KG1 (cell line): ENCODE measurements at places on chromosomes 7 and 10.

DNA sequence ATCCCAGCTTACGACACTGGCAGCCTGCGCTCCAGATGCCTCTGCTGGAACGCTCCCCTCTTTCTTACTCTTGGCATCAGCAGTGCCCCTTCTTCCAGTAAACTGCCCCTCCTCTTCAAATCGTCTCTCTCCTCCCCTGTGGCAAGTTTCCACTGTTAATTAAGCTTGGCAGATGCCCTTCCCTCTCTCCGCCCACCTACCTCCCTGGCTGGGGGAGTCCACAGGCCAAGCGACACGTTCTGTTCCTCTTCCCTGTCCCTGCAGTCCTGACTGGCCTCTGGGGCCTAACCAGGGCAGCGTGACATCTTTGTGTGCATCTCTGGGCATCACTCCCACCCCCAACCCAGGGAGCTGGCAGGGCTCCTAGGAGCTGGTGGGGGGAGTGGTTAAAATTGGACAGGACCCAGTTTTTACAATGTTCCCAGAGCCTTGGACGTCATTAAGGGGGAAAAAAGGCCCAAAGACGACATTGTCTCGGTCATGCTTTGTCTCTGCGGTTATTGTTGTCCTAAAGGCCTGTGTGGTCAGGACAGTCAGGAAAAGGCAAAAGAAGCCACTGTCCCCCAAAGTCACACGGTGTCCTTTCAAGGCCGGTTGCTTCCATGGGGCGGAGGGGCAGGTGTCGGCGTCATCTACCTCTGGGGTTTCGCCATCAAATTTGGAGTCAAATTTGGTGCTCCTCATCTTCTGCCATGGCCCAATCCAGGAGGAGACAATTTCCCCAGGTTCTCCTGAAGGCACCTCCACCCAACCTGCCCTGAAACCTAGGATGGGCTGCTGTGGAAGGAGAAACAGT, 54.2 kb downstream of the DLG5 start:
- no peak for DNase-seq

DNA sequence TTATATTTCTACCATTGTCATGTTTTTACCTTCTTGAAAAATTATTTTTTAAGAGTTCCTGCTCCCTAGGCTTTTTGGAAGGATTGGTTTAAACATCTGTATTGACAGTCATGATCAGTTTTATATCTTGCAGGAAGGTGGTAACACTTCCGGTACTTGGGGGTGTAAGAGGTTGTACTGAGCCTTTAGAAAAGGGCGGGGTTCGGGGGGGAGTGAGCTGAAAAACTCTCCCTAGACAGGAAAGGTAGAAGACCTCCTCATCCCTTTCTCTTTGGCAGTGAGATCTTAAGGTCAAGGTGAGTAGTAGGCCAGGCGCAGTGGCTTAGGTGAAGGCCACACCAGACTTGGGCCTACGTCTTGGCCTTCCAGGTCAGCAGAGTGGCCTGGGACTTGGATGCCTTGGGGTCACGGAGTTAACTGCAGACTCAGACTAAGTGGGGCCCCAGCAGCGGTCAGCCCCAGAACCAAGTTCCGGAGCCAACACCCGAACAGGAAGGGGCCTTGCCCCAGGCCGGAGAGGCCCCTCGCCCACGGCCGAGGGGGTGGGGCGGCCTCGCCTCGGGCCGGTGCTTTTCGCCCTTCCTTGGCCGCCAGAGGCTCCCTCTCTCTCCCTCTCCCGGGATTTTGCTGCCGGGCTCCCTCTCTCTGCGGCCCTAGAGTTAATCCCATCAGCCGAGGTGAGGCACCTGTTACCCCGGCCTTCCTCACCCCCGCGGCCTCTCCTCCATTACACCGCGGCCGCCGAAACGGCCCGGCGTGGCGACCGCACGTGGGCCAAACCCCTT, at the start of gene PPP1R9A:
PPP1R9A (plus strand) TSS at position 569 of the 785 bp plus-strand sequence. CDS start 2,520 bp downstream, outside the sequence.
- no peak for DNase-seq

DNA sequence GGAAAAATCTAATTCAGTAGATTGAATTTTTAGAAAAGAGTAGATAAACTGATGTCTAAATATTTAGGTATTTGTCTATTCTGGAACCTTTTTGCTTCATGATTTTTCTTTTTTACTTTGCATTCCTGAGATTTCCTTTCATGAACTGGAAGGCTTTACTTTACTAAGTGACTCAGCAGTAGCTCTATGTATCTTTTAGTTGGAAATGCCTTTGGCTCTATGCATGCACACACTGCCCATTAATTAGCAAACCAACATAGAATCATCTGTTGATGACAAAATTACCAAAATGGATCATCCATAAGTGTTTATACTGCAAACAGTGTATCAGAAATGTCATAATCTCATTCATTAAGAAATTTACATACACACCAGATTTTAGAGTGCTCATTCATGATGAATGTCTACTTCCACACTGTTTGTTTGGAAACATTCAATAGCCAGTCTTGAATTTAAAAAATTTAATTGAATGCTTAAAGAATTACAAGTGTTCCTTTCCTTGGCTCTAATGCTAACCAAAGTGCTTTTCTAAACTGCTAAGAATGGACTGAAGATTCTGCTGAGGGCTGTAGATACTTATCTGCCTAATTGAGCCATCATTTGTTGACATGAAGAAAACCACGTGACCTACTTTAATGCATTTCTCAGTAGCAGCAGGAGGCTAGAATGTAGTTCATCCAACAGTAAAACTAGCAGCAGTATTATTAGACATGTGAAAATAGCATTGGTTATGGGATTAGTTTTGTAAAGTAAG, 282.0 kb downstream of the ADK start:
- no peak for DNase-seq

DNA sequence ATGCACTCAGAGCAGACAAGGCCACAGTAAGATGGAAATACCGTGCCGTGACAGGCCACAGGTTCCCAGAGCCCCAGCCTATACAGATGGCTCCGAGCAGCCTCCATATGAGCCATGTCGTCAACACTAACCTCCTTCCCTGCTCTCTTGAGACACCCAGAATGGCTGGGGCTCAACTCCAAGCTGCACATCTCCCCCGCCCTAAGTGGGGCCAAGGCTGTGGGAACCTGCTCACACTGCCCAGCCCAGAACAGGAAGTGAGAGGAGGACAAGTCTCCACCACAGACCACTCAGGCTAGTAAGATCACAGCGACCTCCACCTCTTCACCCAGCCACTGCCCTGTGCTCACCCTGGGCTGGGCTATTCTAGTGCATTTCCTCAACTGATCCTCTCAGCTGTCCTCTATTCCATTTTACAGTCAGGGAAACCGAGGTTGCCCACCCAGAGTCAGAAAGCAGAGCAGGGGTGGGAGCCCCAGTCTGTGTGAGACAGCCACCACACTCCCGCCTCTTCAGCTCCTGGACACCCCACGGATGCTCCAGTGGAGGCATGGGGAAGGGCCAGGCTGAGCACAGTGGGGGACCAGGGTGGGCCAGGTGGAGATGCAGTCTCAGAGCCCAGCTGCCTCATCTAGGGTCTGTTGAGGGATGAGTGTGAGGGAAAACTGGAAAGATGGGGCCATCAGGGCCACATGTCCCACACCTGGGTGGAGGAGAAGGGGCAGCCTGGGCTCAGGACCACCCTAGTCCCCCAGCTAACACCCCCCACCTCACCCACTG, 11.6 kb downstream of the GRID1 start:
- DNase-seq: no peak
